ENCODE measurements at places on chromosomes 1 and 21. TPM values are rescaled to one million over a fixed set of nuclear protein-coding genes. Genes with fewer than 3 reads are reported as not detected.

TNNI3K gene
- 1.5 TPM for polyA plus RNA-seq

PDZK1IP1 gene
- not detected for polyA plus RNA-seq

SLAMF1 gene
- not detected for polyA plus RNA-seq

CA14 gene
- polyA plus RNA-seq = 2.5 TPM

VASH2 gene
- 1.6 TPM for polyA plus RNA-seq

SPRR2A gene
- polyA plus RNA-seq = not detected

TTLL10 gene
- polyA plus RNA-seq = not detected

SEC16B gene
- 2.0 TPM for polyA plus RNA-seq

LAMB3 gene
- 0.10 TPM for polyA plus RNA-seq

ORC1 gene
- polyA plus RNA-seq = not detected

ETNK2 gene
- not detected for polyA plus RNA-seq

MYOC gene
- not detected for polyA plus RNA-seq

MATN1 gene
- not detected for polyA plus RNA-seq

RBP7 gene
- not detected for polyA plus RNA-seq
